Activated naive CD8-positive, alpha-beta T cell treated with anti-CD3 and anti-CD28 coated beads, Interleukin-2, amount 10 ng/mL, durations not matched to agents 7 days and 5 days (primary cell): ENCODE measurements at places on chromosomes 4 and X. TPM values are rescaled to one million over a fixed set of nuclear protein-coding genes. Genes with fewer than 3 reads are reported as not detected.
A peak's percentile ranks its signal among the peaks of the same experiment; 100 is the strongest.

Gene ODAPH
- total RNA-seq = 0.31 TPM

Gene DUSP21
- not detected for total RNA-seq

Gene CSAG1
- not detected for total RNA-seq

GRCh38 chr4:7044137-7044930 lies 1.2 kb downstream of the TADA2B start:
- DNase-seq = no peak
- peaks cover 6% of the 10 kb centered on the region for H3K27me3 ChIP-seq
- peak overlapping the region; percentile 88 for H3K4me3 ChIP-seq
- peaks cover 35% of the 10 kb centered on the region for H3K4me1 ChIP-seq
- peaks cover 2% of the 10 kb centered on the region for H3K36me3 ChIP-seq

GRCh38 chr4:30103455-30103854 lies 616.7 kb upstream of the PCDH7 start:
- H3K27me3 ChIP-seq = no peaks in the 10 kb centered on the region
- H3K27ac ChIP-seq = no peak overlapping the region
- no peaks in the 10 kb centered on the region for H3K4me1 ChIP-seq
- no peaks in the 10 kb centered on the region for H3K36me3 ChIP-seq

GRCh38 chrX:129771266-129771995 lies 8.3 kb upstream of the SASH3 start:
- DNase-seq = no peak
- peak overlapping the region; percentile 85 for H3K27ac ChIP-seq
- H3K27me3 ChIP-seq = no peaks in the 10 kb centered on the region
